ENCODE measurements at places on chromosomes 7 and 10.

DNA sequence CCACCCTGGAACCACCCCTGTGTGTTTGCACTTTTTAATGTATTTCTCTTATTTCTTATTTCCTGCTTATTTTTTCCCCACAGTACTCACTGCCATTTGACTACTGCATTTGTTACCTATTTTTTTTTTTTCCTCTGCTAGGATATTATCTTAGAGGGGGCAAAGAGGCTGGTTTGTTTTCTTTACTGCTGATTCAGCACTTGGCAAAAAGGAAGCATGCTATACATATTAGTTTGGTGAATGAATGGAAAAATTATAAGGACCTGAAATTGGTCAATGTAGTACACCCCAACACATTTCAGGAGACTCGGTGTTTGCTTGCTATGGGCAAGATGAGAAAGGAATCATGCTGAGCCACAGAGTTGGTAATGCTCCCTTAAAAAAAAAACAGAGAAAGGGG, 193.5 kb downstream of the SORCS3 start:
- DNase-seq, result no peak

GRCh38 chr7:69801729-69802682, 203.7 kb downstream of the AUTS2 start:
- no peak for DNase-seq

- DNase-seq, result no peak
These were observed 60.4 kb downstream of the CHST3 start for GRCh38 chr10:72024596-72024995.

GRCh38 chr7:84182301-84182700, 12.3 kb downstream of the SEMA3A start:
- DNase-seq, result no peak

DNA sequence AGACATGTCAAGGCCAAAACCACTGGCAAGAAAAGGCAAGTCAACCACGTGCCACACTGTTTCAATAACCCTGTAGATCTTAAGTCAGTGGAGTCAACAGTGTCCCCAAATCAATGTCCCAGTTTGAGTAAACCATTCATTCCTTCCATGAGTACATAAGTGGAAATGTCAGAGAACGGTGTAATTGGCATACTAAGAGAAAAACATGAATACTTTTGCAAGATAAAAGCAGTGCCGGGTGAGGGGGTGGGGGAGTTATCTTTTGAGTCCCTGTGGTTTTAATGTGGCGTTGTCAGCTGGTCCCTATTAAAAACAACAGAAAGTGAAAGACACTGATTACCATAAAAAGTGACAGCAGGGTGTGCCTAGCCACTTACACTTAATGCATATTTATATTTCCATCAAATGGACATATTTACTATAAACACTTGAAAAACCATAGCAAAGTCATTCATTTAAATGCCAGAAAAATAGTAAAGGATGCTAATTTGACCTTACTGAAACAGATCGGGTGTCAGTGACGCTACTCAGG, 37.8 kb downstream of the RSU1 start:
- no peak for DNase-seq

- no peak for DNase-seq
These were observed 40.5 kb upstream of the CAMK1D start for GRCh38 chr10:12308736-12309375.
